ENCODE measurements at places on chromosomes 12 and 14. TPM values are rescaled to one million over a fixed set of nuclear protein-coding genes. Genes with fewer than 3 reads are reported as not detected.

Gene AP5M1
- 20.5 TPM for polyA plus RNA-seq

Gene PLD4
- polyA plus RNA-seq = 6.0 TPM

Gene PAPLN
- polyA plus RNA-seq = 2.2 TPM

Gene GLS2
- 6.0 TPM for polyA plus RNA-seq

Gene SLC35F4
- polyA plus RNA-seq = 0.83 TPM

Gene PMEL
- 1.5 TPM for polyA plus RNA-seq

Gene KRT79
- not detected for polyA plus RNA-seq

Gene ABCB9
- polyA plus RNA-seq = 7.9 TPM

Gene POTEG
- polyA plus RNA-seq = not detected

Gene PPP1R1A
- polyA plus RNA-seq = 16.0 TPM

Gene TBX3
- 5.1 TPM for polyA plus RNA-seq

Gene TMEM119
- polyA plus RNA-seq = 4.6 TPM

Gene FAM90A1
- polyA plus RNA-seq = 0.29 TPM

Gene AVPR1A
- polyA plus RNA-seq = 0.14 TPM

Gene RNF212B
- not detected for polyA plus RNA-seq

Gene AQP2
- polyA plus RNA-seq = not detected

Gene SYCP3
- not detected for polyA plus RNA-seq

Gene GPR132
- polyA plus RNA-seq = 0.14 TPM

Gene SCARB1
- 44.7 TPM for polyA plus RNA-seq

Gene C12orf76
- polyA plus RNA-seq = 56.1 TPM

Gene GSKIP
- polyA plus RNA-seq = 9.8 TPM

Gene LRRC10
- polyA plus RNA-seq = not detected

Gene HOXC10
- polyA plus RNA-seq = not detected

Gene CELA1
- not detected for polyA plus RNA-seq

Gene FGF23
- not detected for polyA plus RNA-seq

Gene KRT71
- not detected for polyA plus RNA-seq

Gene POC1B
- polyA plus RNA-seq = 7.8 TPM

Gene INSM2
- 0.48 TPM for polyA plus RNA-seq

Gene CLEC1B
- not detected for polyA plus RNA-seq

Gene RILPL2
- 2.2 TPM for polyA plus RNA-seq

Gene SLC24A4
- 1.2 TPM for polyA plus RNA-seq

Gene RNASE3
- not detected for polyA plus RNA-seq

Gene KRT7
- polyA plus RNA-seq = 2.1 TPM

Gene ADCY4
- polyA plus RNA-seq = 1.8 TPM

Gene MYF6
- polyA plus RNA-seq = not detected

Gene FOXN4
- 9.0 TPM for polyA plus RNA-seq

Gene RTN1
- 674 TPM for polyA plus RNA-seq

All from brain (organoid and tissue), 16 donors.